Amniotic epithelial cell (primary cell): ENCODE measurements at places on chromosomes 6 and 20.

DNA sequence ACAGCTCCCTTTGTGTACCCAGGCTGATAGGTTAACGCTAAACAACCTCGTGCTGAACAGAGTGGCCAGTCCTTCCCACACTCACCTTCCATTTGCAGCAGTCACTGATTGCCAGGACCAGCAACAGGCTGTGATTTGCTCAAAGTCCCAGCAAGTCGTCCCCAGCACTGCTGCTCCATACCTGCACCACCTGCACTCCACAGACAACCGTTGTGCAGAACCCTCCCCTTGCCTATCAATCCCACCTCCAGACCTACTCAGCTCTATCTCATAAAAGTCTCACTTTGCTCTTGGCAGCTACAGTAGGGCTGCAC lies 43.1 kb upstream of the SCML4 start:
- DNase-seq = no peak

- DNase-seq = no peak
Observed at GRCh38 chr6:30918670-30919069, 4.6 kb downstream of the VARS2 start.

- DNase-seq = peak; percentile 34
Observed at GRCh38 chr20:11182720-11183119, 508.9 kb upstream of the JAG1 start.

DNA sequence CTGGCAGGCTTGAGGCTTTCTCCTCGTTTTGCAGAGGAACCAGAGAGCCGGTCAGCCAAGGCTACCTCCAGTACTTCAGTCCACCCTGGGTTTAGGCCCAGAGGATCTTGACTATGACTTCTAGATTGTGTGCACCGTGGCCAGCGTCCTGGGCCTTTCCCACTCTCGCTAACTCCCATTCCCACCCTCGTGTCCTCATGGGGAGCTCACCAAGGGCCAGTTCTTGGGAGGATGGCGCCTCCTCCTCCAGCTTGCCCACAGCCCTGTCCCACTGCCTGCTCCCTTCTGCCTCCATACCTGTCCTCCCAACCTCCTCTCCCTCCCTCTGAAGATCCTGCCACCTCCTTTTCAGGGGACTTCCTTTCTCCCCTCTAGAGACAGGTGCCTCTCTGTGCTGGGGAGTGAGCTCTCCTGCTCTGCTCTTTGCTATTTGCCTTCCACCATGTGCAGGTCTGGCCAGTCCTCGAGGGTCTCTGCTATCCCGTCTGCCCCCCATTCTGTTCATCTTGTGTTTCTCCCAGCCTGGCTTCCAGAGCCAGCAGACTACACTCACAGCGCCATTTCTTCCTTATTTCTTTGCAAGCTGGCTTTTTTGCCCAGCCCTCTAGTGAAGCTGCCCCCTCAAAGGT lies 4.4 kb upstream of the SYNJ2 start:
- DNase-seq = no peak
